ENCODE measurements at places on chromosomes 4 and X.

DNA sequence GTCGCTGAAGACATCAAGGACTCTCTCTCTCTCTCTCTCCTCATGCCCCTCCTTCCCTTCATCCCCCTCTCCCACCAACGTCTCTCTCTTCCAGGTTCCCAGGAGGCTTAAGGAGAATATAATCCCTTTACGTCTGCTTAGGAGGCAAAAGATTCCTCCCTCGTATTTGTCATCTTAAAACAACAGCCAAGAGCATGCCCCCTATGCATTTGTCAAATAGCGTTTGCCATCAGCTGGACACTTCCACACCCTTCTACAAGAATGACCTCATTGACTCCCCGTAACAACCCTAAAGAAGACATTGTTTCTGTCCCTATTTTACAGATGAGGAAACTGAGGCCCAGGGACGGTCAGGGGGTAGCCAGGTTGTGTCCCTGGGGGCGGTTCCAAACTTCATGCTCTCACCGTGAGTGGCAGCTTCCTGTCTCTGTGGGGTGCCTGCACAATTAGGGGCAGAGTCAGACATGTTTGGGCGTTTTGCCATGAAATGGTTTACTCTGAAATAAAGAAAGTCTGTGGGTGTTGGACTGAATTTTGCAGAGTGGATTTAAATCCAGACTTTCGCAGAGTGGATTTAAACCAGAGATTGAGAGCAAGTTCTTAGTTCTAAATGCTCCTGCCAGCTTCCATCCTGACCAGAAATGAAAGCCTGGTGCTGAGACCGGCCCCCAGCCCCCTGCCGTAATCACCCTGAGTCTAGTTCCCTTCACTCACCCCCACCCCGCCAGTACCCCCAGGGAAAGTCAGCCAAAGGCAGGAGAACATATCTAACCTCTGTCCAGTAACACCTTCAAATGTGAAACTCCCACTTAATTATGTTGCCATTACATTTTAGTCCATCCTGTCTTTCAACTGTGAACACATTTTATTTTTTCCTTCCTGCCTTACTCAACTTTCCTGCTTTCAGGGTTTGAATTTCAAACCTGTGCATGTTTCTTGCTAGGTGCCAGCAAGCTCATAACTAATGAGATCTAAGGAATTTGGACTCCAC is 44.3 kb upstream of the TBL1X start:
- DNase-seq = no peak

DNA sequence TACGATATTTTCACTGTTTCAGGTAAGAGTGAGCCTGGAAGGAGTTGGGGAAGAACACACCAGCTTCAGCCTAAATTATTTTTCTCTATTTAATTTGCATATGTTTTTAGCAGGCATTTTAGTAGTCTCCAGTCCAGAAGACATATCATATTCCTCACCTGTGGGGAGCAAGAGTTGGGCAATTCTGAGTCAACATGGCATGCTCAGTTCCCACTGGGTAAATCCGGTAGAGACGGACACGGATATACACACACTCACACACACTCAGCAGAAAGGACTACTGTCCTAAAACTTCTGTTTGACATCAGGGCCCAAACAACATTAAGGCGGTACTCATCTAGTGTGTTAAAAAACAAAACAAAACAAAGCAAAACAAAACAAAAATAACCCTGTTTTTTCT is 4.9 kb upstream of the BEX4 start:
- no peak for DNase-seq

DNA sequence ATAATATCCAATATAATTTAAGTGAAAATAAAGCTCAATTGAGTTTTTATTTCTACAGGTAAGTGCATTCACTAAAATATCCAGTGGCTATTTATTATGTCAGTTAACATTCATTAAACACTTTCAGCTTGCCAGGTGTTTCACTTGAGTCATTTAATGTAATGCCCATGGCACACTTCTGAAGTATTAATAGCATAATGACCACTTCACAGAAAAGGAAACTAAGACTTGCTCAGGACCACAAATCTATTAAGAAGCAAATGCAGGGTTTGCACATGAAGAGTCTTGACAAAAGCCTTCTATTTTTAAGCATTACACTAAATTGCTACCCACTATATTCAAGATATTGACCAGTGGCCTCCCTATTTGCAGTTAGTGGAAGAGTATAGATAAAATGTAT is 612.7 kb downstream of the KCTD8 start:
- DNase-seq = no peak

GRCh38 chr4:153248641-153249198 is 44.5 kb downstream of the TRIM2 start:
- DNase-seq = no peak

- no peak for DNase-seq
Measured at GRCh38 chr4:3225936-3226335, 23.0 kb upstream of the MSANTD1 start.

DNA sequence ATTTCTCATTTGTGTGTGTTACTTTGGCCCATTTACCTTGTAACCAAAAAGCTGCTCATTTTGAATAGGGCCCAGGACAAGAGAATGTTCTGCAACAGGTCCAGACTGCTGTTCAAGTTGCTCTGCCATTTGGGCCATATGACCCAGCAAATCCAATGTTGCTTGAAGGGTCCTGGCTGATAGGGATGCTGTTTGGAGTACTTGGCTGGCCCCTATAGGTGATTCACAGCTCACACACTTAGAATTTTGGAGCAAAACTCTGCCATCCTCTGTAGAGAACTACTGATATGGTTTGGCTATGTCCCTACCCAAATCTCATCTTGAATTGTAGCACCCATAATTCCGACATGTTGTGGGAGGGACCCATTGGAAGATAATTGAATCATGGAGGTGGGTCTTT is 131.5 kb downstream of the AASDH start:
- DNase-seq = no peak

GRCh38 chrX:103417933-103418332 is 41.6 kb downstream of the BEX3 start:
- DNase-seq = no peak

DNA sequence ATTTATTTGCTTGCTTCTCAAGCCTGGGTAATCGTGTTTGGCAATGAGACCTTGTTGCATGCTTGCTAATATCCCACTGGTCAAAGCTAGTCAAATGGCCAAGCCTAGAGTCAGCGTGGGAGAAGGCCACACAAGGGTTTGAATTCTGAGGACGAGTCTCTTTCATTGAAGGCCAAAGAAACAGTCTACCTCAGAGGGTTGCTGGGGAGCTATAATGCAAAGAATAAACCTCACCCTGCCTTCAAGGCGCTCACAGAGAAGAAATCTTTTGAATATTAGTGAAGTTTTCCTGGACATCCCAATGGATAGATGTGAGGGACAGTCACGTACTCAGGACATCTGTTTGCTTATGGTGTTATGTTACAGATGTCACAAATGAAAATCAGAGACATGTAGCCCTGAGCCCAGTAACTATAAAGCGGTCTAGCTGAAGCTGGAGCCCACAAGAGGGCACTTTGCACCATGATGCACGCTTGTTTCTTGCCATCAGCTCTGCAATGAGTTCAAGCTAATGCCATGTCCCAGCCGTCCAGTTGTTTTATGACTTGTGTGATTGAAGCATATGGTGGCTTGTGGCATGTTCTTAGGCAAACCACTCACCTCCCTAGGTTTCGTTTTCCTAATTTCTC is 1.1 kb upstream of the TLR3 start:
- no peak for DNase-seq

DNA sequence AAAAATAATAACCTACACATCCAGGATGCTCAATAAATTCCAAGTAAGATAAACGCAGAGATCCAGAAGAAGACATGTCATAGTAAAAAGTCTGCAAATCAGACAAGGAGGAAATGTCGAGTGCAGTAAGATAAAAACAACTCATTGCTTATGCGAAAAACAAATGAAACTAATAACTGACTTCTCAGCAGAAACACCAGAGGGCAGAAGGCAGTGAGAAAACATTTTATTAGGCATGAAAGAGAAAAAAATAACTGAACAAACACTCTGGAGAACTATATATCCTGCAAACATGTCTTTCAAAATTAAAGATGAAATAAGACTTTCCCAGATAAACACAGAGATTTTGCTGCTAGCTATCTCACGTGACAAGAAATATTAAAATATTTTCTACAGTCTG is 201.3 kb upstream of the CTSO start:
- DNase-seq = no peak

DNA sequence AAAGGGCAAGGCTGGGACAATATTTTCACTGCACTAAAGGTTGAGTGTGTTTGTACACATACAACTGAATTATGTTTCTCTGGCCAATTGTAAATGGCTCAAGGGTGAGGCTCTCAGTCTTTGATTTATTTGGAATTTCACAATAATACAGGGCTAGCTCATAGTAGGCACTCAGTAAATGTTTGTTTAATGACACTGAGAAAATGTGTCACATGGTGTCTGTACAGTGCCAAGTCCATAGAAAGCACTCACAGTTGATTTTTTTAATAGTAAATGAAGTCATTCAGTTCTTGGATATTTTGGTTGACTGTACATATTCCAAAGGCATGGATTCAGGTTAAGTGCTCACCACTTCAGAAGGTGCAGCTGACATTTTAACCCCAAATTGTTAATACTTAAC is 176.4 kb downstream of the IL1RAPL2 start:
- DNase-seq = no peak

- no peak for DNase-seq
Measured at GRCh38 chr4:103075435-103075893, 1.1 kb downstream of the SLC9B2 start.

GRCh38 chr4:185480016-185480732 is 8.6 kb upstream of the CCDC110 start:
- DNase-seq = no peak

- no peak for DNase-seq
Measured at GRCh38 chr4:8790749-8791148, 80.9 kb downstream of the HMX1 start.

Measured in coronary artery (tissue), 2 donors.